ENCODE measurements at places on chromosomes 12 and 14.

- peak; percentile 41 for DNase-seq
Measured at GRCh38 chr12:106106892-106107291, 31.9 kb downstream of the NUAK1 start.

GRCh38 chr12:107568718-107569117 is 116.9 kb upstream of the PWP1 start:
- no peak for DNase-seq

DNA sequence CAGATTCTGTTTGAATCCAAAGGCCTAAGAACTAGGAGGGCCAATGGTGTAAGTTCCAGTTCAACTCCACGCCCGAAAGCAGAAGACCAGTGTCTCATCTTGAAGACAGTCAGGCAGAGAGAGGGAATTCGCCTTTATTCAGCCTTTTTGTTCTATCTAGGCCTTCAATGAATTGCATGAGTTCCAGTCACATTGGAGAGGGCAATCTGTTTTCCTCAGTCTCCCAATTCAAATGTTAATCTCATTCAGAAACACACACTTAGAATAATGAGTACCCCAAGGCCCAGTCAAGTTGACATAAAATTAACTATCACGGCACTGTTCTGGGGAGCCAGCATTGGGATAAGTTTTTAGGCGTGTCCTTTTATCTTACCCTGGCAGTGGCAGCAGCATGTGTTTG is 65.8 kb downstream of the C14orf39 start:
- no peak for DNase-seq

GRCh38 chr14:39364509-39364908 is 67.7 kb downstream of the FBXO33 start:
- no peak for DNase-seq

- no peak for DNase-seq
Measured at GRCh38 chr14:92609955-92610354, 96.4 kb downstream of the RIN3 start.

DNA sequence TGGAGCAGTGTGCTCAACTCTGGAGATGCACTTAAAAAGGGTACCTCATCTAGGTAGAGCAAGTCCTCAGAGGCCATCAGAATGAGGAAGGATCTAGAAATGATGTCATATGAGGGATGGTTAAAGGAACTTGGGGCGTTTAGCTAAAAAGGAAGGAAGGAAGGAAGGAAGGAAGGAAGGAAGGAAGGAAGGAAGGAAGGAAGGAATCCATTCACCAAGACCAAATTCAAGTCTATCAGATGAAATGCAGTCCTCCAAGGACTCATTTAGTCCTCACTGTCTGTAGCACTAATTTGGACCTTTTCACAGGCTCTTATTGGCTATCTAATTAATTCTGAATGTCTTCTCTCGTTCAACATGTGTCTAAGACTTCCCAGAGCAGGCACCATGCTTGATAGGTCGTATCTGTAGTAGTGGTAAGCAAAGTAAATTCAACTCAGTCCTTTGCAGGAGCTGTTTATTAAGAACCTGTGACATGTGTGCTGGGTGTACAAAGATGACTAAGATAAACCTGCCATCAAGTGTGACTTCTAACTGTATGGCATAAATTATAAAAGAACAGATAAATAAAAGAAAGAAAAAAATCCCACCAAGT is 63.5 kb downstream of the LLPH start:
- DNase-seq = no peak

DNA sequence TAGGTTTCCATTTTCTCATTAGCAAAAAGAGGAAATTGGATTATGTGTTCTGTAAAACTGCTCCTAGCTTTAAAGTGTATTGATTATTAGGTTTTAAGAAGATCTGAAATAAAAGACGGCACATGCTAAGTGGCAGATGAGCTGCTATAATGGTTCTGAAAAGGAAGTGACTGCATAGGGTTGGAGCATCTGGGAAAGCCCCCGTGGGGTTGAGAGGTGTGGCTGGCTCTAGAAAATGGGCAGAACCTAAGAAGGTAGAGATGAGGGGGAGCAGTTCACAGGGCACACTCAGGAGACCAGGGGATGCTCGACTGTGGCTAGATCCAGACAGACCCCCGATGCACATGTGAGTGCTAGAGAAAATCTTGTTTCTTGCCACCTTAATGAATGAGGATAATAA is 1.9 kb downstream of the IFNG-AS1 start:
- DNase-seq = no peak

All from NCI-H2171 treated with DMSO at 0.1 percent for 48 hours (cell line).